Thyroid gland (tissue), 4 donors: ENCODE measurements at places on chromosomes 16 and 17. TPM values are rescaled to one million over a fixed set of nuclear protein-coding genes. Genes with fewer than 3 reads are reported as not detected.

TMEM208 gene
- 69.0 TPM for total RNA-seq

SLC52A1 gene
- total RNA-seq = 0.11 TPM

DNA sequence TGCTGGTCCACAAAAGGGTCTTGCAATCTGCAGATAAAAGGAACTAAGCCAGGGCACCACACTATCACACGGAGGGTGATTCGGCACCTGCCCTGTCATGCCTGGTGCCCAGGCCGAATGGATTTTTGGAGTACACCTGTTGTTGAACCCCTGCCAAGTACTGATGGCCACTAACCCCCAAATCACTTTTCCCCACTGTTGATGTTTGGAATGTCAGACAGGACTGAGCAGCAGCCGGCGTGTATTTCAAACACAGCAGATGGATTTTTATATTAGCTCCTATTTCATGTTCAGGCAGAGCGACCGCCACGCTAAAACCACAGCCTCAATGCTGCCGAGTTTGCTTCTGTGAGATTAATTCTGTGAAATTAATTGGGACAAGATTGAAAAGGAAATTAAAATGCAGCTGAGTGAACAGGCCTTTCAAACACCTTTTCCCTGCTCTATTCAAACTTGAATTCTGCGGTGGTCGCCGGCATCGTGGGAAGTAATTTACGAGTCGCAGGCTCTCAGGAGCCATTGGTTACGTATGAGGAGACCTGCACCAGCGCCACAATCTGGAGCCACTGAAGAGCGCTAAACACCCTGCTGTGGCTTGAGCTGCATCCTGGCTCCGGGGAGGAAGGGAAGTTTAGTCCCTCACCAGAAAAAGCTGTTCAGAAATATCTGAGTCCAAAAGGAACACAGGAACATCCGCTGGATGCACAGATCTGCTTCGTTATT lies 48.5 kb downstream of the SNX11 start:
- no peak overlapping the region for H3K4me3 ChIP-seq
- no peak for DNase-seq
- H3K4me1 ChIP-seq = peaks cover 6% of the 10 kb centered on the region
- no peaks in the 10 kb centered on the region for H3K27me3 ChIP-seq

- no peak for DNase-seq
These were observed 9.7 kb downstream of the RABEP1 start for GRCh38 chr17:5291683-5292350.

CCL14 gene
- 3.0 TPM for total RNA-seq

DNA sequence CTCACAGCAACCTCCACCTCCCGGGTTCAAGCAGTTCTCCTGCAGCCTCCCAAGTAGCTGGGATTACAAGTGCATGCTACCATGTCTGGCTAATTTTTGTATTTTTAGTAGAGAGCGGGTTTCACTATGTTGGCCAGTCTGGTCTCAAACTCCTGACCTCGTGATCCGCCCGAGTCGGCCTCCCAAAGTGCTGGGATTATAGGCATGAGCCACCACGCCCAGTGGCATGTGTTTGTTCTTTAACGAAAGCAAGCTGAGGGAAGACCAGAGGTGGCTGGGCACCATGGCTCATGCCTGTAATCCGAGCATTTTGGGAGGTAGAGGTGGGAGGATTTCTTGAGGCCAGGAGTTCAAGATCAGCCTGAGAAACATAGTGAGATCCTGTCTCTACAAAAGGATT lies 18.1 kb downstream of the TNFRSF13B start:
- H3K36me3 ChIP-seq = no peaks in the 10 kb centered on the region
- H3K4me3 ChIP-seq = no peak overlapping the region
- H3K4me1 ChIP-seq = no peaks in the 10 kb centered on the region
- no peak for DNase-seq
- no peaks in the 10 kb centered on the region for H3K27me3 ChIP-seq
